ENCODE measurements at places on chromosomes 4 and X. TPM values are rescaled to one million over a fixed set of nuclear protein-coding genes. Genes with fewer than 3 reads are reported as not detected.

DNA sequence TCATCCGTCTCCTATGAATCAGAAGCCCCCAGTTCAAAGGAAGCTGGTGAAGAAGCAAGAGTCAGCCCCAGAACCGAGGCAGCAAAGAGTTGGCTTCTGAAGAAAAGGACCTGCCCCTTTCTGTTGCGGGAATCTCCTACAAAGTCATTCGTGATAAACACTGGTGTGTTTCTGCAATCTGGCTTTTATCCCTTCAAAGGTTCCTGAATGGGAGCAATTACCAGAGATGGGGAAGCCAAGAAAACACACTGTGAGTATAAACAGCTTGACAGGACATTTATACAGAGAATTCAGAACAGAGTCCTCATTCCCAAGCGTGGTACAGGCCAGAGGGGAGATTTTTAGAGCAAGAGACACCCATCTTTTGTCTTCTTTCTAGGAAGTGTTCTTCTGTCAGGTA lies 226.8 kb upstream of the LNX1 start:
- no peak overlapping the region for H3K27ac ChIP-seq
- no peaks in the 10 kb centered on the region for H3K36me3 ChIP-seq
- no peak for DNase-seq
- H3K4me1 ChIP-seq: no peaks in the 10 kb centered on the region
- no peak overlapping the region for H3K4me3 ChIP-seq

- H3K27me3 ChIP-seq: no peaks in the 10 kb centered on the region
- no peak overlapping the region for H3K4me3 ChIP-seq
- H3K4me1 ChIP-seq: peaks cover 21% of the 10 kb centered on the region
These were observed 79.0 kb downstream of the ANXA3 start for GRCh38 chr4:78630615-78631014.

RNF175 gene
- total RNA-seq: 0.66 TPM

GPM6B gene
- total RNA-seq: 6.9 TPM

GRCh38 chrX:80430826-80431504 lies 10.7 kb downstream of the TENT5D start:
- H3K27ac ChIP-seq: no peak overlapping the region
- H3K4me1 ChIP-seq: no peaks in the 10 kb centered on the region
- no peaks in the 10 kb centered on the region for H3K36me3 ChIP-seq
- DNase-seq: peak; percentile 20
- H3K4me3 ChIP-seq: no peak overlapping the region

GRCh38 chr4:26055855-26056254 lies 141.8 kb downstream of the SMIM20 start:
- no peak overlapping the region for H3K4me3 ChIP-seq
- H3K36me3 ChIP-seq: no peaks in the 10 kb centered on the region
- no peaks in the 10 kb centered on the region for H3K27me3 ChIP-seq
- no peak overlapping the region for H3K27ac ChIP-seq

GPC4 gene
- total RNA-seq: 1.9 TPM

- no peaks in the 10 kb centered on the region for H3K27me3 ChIP-seq
- no peak overlapping the region for H3K4me3 ChIP-seq
- peaks cover 10% of the 10 kb centered on the region for H3K36me3 ChIP-seq
These were observed 11.0 kb downstream of the INTU start for GRCh38 chr4:127643791-127644190.

DNA sequence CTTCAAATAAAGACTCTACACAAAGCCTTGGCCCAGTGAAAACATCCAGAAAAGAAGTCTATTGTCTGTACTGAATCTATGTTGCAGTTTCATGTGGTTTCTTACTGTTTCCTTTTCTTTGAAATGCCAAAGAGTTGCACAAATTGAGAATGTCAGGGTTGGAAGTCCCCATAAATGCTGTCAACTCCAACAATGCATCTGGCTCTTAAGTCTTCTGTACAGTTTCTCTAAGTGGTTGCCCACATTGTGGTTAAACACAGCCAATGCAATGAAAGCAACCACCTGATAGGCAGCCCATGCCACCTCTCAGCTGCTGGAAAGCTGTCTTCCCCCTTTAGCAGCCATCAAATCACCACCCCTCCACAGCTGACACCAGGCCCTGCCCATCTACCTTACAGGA lies 67.2 kb upstream of the C1GALT1C1 start:
- H3K27ac ChIP-seq: no peak overlapping the region
- peaks cover 9% of the 10 kb centered on the region for H3K27me3 ChIP-seq
- H3K4me1 ChIP-seq: no peaks in the 10 kb centered on the region
- H3K36me3 ChIP-seq: peaks cover 6% of the 10 kb centered on the region
- DNase-seq: no peak

CEP44 gene
- total RNA-seq: 16.9 TPM

GRCh38 chr4:1961563-1961962 lies 47.2 kb downstream of the NELFA start:
- no peak overlapping the region for H3K4me3 ChIP-seq
- no peak overlapping the region for H3K27ac ChIP-seq
- no peaks in the 10 kb centered on the region for H3K27me3 ChIP-seq
- peaks cover 88% of the 10 kb centered on the region for H3K36me3 ChIP-seq
- no peaks in the 10 kb centered on the region for H3K4me1 ChIP-seq
- DNase-seq: no peak

ADH7 gene
- not detected for total RNA-seq

DNA sequence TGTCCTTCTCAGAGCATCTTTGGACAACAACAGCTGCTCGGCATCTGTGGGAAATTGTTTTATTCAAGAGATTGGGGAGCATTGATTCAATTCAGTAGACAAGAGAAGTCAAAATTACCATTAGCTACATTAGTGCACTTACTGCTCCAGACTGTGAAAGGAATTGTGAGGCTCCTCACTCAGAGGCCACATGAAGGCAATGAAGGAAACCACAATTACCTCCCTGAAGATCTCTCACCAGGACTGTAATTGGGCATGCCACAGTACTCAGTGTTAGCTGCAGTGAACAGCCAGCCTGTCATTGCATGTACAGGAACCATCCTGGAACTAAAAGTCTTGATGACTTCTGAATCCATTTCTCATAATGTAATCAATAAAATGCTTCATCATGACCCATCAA lies 144.8 kb downstream of the PPA2 start:
- no peaks in the 10 kb centered on the region for H3K36me3 ChIP-seq
- DNase-seq: no peak
- no peak overlapping the region for H3K4me3 ChIP-seq

- peaks cover 44% of the 10 kb centered on the region for H3K36me3 ChIP-seq
- H3K27ac ChIP-seq: no peak overlapping the region
- no peaks in the 10 kb centered on the region for H3K27me3 ChIP-seq
These were observed 75.6 kb downstream of the CLDN22 start for GRCh38 chr4:183244506-183244905.

IL2RG gene
- 1.5 TPM for total RNA-seq

GRCh38 chr4:14083150-14083549 lies 455.6 kb upstream of the BOD1L1 start:
- no peak overlapping the region for H3K27ac ChIP-seq
- no peak overlapping the region for H3K4me3 ChIP-seq
- no peaks in the 10 kb centered on the region for H3K4me1 ChIP-seq
- no peaks in the 10 kb centered on the region for H3K27me3 ChIP-seq
- H3K36me3 ChIP-seq: no peaks in the 10 kb centered on the region
- no peak for DNase-seq

GRCh38 chr4:151725087-151725486 lies 35.7 kb downstream of the GATB start:
- peaks cover 13% of the 10 kb centered on the region for H3K4me1 ChIP-seq

TBX22 gene
- total RNA-seq: not detected

DCAF12L1 gene
- not detected for total RNA-seq

DNA sequence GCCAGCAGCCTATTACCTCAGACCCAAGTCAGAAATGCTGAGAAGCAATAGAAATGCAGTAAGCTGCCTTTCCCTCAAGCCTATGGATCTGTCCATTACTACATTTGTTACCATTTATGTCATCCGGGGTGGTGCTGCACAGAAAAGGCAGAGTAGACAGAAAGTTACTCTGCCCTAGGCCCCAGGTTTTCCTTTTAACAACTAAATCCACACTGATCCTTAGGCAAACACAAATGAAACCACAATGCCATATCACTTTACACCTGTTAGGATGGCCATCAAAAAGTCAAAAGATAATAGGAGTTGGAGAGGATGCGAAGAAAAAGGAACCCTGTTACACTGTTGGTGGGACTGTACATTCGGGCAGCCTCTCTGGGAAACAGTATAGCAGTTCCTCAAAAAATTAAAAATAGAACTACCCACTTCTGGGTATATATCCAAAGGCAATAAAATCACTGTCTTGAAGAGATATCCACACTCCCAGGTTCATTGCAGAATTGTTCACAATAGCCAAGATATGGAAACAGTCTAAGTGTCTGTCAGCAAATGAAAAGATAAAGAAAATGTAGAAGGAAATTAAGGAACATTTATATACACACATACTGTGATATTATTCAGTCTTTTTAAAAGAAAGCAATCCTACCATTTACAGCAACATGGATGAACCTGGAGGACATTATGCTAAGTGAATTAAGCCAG lies 186.3 kb downstream of the NWD2 start:
- DNase-seq: no peak
- no peak overlapping the region for H3K4me3 ChIP-seq
- H3K36me3 ChIP-seq: no peaks in the 10 kb centered on the region
- H3K4me1 ChIP-seq: no peaks in the 10 kb centered on the region
- no peak overlapping the region for H3K27ac ChIP-seq

GRCh38 chr4:5715357-5715756 lies 4.4 kb downstream of the EVC start:
- H3K27me3 ChIP-seq: no peaks in the 10 kb centered on the region
- no peak for DNase-seq
- peaks cover 41% of the 10 kb centered on the region for H3K36me3 ChIP-seq
- H3K27ac ChIP-seq: no peak overlapping the region
- no peak overlapping the region for H3K4me3 ChIP-seq
- peaks cover 32% of the 10 kb centered on the region for H3K4me1 ChIP-seq

GRCh38 chr4:148445860-148446330 lies 3.7 kb upstream of the NR3C2 start:
- H3K27me3 ChIP-seq: peaks cover 23% of the 10 kb centered on the region
- peaks cover 13% of the 10 kb centered on the region for H3K4me1 ChIP-seq
- H3K4me3 ChIP-seq: peak overlapping the region; percentile 68
- DNase-seq: no peak

C4orf51 gene
- total RNA-seq: not detected

UGT8 gene
- total RNA-seq: 2.2 TPM

DNA sequence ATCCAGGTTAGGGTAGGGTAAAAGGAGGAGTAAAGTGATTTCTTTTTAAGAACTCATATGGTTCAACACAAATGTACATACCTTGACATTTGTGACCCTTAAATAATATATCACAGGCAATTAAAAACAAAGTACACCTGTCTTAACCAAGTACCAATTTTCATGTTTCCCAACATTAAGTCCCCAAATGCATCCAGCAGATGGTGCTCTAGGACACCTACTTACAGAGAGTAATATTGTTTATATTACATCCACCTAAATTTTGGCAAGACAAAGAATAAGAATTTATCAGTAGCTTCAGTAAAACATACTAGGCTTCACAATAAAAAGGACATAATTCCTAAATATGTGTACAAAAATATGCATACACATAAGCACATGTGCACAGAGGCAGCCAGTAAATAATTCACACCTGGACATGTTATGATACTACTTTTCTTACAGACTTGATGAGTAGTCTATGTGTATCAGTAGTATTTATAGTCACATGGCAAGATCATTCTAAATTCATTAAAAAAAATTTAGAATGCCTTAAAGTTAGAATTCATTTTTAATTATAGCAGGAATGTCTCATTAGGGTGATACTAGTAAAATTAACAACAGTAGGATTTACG lies 219.7 kb downstream of the DCLK2 start:
- H3K27me3 ChIP-seq: no peaks in the 10 kb centered on the region
- H3K4me3 ChIP-seq: no peak overlapping the region
- no peak overlapping the region for H3K27ac ChIP-seq

GRCh38 chr4:6028168-6028567 lies 9.9 kb upstream of the C4orf50 start:
- H3K36me3 ChIP-seq: no peaks in the 10 kb centered on the region
- no peaks in the 10 kb centered on the region for H3K27me3 ChIP-seq
- H3K27ac ChIP-seq: no peak overlapping the region
- no peak for DNase-seq

- H3K27me3 ChIP-seq: no peaks in the 10 kb centered on the region
- no peak overlapping the region for H3K4me3 ChIP-seq
- DNase-seq: no peak
- peaks cover 18% of the 10 kb centered on the region for H3K4me1 ChIP-seq
- peak overlapping the region; percentile 31 for H3K27ac ChIP-seq
These were observed 16.6 kb downstream of the DCUN1D4 start for GRCh38 chr4:51859476-51860031.

Data from MCF 10A (cell line).